Stimulated activated CD4-positive, alpha-beta T cell treated with anti-CD3 and anti-CD28 coated beads, Interleukin-1b, Interleukin-23, amount 100 ng/mL, for 1 hour (primary cell): ENCODE measurements at places on chromosomes 2 and 18.

DNA sequence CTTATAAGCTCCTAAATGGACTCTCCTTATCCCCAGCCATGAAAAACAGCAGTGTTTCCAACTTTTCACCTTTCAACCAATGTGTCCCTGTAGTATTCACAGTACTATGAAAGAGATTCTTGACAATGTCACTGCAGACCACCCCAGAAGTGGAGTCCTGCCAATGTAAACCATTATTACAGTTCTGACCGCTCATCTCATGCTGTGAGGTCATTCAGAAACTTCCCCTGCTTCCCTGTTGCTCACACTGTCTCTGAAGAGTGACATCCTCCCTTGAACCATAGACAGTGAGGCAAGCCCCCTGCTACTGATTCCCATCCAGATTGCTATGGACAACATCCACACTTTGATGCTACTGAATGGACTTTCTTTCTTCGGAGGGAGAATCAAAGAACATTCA lies 1523.7 kb upstream of the ACVR2A start:
- no peak for DNase-seq

DNA sequence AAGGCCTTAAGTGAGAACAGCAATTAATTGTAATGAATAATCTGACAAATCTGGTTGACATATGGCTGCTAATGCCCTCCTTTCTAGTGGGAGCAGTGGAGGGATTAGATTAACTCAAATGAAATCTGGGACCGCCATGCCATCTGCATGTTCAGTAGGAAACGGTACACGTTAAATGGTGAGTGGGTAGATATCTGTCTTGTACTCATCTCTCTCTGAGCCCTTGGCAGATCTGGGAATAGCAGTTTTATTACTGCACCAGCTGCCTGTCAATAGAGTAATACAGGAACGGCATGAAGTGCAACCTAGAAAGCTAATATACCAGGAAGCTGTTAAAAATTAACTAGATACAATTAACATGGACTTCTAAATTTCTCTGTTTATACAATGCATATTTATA lies 258.8 kb downstream of the GPD2 start:
- DNase-seq = no peak

- DNase-seq = no peak
These were observed 63.0 kb downstream of the BCL11A start for GRCh38 chr2:60490441-60490840.

DNA sequence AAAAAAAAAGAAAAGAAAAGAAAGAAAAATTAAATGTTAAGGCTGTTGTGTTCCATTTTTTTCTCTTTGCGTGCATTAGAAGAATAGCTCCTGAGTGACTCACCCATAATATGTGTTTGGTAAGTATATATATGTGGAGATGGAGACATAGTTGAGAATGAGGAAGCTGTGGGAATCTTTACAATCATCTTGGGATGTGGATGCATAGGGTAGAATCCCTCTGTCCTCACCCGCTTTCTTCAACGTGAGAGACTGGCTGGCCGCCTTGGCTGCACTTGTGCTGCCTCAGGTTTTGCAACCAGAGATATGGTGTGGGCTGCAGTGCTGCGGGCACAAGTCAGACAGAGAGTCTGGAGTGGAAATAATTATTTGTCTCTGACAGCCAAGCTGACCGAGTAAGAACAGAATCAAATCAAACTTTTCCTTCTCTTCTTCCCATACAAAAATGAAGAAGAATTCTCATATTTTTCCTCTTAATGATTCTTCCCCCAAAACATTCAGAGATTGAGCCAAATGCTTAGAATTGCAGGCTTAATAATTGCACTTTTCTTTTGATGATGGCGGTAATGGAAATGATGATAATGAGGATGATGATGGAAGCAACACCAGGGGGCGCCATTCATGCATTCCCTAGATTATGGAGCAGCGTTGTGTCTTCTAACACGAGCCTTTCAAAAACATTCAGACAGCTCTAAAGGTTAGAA lies 48.5 kb downstream of the SERPINB7 start:
- peak; percentile 4 for DNase-seq

DNA sequence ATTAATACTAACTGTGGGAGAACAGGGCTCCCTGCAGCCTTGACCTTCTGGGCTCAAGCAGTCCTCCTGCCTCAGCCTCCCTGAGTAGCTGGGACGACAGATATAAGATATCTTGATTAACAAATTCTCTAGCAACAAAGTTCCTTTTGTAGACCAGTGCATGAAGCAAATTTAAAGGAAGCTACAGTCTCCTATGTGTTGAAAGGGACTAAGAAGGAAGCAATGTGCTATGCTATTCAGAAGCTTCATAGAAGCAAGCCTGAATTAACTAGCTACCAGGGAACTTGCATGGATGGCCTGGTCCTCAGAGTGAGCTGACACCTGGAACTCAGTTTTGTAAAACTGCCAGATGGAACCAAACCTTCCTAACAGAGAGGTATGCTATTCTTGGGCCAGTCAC lies 33.2 kb downstream of the RAPH1 start:
- DNase-seq = no peak

DNA sequence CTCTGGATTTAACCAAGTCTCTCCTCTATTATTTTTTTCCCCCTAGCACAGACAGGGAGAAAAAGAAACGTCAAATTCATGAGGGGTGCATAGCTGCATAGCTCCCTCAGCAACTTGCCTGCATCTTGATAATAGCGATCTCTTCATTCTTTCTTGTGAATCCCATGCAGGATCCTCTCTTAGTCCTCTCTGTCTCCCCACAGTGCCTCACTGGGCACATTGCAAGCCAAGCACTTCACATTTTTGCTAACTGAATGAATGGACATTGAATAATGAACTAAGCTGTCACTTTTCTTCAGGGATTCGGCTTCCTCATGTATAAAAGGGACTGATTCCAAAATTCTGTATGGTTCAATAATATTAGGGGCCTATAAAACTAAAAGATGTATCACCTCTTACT lies 2.9 kb upstream of the EPB41L3 start:
- DNase-seq = no peak

- DNase-seq = no peak
These were observed 40.3 kb downstream of the OSBPL6 start for GRCh38 chr2:178234648-178235047.

GRCh38 chr18:14944838-14945237 lies 196.9 kb downstream of the ANKRD30B start:
- DNase-seq = no peak

- DNase-seq = no peak
These were observed 96.9 kb downstream of the SPP2 start for GRCh38 chr2:234147335-234147861.

DNA sequence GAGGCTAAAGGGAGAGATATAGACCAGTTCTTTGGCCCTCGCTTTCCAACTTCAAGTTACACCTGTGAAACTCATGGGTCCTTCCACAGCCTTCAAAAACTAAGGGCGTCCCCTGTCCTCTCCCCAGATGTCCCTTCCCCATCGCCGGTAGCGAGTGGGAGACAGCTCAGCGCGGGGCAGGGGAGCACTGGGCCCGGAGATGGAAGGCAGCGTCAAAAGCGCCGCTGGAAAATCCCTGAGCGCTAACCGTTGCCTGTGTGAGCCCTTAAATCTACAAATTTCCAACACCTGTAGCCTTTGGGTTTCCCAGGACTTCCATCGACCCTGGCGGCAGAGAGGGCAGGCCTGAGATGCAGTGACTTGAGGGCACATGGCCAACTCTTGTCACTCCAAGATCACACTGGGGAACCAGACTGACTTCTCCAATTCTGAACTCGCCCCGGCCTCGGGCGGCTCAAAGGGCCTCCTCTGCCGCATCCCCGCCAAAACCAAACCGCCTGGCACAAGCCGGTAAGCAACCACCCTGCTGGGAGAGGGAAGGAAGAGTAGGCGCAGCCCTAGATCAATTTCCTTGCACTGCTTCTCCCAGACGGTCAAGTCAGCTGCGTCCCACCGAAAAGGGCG lies 879 bp upstream of the EPAS1 start:
- no peak for DNase-seq

- DNase-seq = no peak
These were observed 21.9 kb downstream of the PPP3R1 start for GRCh38 chr2:68230241-68231060.

GRCh38 chr18:59737776-59738300 lies 40.6 kb upstream of the CCBE1 start:
- DNase-seq = no peak

DNA sequence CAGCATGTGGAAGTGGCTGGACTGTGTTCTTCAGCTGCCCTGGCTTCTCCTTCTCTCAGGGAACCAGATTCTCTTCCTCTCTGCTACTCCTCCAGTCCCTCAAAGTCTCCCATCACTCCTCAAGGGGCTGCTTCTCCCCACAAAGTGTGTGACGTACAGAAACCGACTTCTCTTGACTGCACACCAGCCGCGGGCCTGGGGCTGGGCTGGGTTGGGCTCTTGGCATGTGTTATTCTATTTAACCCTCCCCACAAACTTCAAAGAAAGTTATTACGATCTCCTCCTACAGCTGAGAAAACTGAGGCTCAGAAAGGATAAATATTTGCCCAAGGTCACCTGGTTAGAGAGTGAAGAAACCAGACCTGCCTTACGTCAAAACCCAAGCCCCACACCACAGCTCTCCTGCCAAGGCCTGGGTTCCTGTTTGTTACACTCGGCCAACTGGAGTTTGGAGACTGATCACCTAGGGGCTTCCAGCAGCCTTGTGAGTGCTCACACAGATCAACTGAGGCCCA lies 269.0 kb downstream of the TFCP2L1 start:
- DNase-seq = no peak

DNA sequence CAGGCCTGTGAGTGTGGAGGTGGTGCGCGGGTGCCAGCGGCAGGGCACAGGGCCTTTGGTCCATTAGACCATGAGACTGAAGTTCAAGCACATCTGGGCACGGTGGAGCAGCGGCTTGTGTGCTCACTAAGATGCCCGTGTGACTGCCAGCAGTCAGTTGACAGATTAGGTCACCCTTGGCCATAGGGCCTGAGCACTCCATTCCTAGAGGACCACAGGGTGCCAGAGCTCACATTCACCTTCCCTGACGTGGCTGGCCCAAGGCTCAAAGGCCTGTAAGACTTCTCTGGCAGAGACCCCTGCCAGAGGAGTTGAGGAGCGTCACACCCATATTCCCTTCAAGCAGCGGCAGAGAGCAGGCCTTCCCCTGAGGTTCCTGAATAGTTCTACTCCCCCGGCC lies 650 bp downstream of the LHCGR start:
- no peak for DNase-seq

DNA sequence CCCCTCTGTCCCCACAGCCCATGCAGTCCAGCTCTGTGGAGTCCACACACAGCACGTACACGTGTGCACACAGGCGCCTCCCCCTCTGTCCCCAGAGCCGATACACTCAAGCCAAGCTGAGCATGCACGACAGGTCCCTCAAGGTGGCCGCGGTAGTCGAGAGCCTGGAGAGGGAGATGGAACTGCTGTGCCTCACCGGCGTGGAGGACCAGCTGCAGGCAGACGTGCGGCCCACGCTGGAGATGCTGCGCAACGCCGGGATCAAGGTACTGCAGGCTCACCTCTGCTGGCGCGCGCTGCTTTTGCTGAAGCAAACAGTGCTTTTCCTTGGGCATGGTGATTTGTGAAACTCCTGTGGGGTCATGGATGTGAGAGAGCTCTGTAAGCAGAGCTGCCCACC lies 58.5 kb upstream of the NFATC1 start:
- no peak for DNase-seq

DNA sequence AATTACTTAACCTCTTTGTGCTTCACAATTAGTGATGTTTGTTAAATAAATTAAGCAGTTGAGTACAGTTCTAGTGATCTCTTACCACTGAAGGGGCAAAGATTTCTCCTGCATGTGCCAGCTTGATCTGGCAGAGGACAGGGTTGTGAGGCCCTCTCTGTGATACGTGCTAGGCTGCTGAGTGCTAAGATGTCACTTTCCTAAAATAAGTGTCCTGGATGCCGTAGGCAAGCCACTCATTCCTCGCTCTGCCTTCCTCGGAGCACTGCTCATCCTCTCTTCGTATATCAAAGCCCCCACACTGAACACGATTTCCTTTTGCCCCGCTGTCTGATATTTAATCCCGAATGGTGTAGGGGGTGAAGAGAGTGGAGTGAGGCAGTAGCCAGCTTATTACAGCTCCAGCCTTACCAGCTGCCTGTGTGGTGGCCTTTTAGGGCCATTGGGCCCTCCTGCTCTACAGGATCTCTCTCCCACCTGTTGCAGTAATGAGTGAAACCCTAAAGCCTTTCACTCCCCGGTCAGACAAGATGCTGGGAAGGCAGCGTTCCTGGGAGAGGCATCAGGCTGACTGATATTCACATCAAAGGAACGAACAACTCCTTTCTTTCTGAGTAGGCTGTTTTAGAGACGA lies 40.5 kb downstream of the PTPRM start:
- no peak for DNase-seq

DNA sequence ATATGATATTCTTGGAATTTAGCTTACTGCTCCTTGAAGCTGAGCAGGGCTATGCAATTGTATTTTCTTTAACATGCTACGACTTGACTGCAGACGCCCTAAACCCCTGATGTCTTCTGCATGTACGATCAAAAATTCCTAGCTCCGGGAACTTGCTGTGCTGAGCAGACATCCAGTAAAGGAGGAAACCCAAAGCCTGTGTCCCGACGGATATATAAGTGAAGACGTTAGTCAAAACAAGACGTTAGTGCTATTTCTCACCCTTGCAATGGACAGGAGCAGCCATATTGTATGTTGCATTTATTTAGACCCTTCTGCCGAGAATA lies 51.5 kb downstream of the SETBP1 start:
- DNase-seq = no peak

- DNase-seq = no peak
These were observed 18.8 kb downstream of the MAPK4 start for GRCh38 chr18:50578651-50579050.

DNA sequence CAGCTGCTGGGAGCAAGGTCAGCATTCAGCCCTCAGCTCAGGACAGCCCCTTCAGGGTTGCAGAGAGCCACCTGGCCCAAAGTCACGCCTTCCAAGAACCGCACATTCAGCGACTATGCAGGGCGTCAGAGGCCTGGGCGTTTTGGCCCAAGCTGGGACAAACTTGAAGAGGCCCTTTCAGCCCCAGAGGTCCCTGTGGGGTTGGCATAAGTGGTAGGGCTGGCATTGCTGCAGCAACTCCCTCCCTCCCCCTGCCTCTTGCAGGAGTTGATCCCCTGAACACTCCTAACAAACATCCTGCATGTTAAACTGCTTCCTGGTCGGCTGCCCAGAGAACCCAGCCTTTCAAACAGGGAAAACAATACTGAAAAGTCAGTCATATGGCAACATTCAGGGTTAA lies 192.9 kb upstream of the SMAD2 start:
- no peak for DNase-seq

- DNase-seq = no peak
These were observed 249.7 kb downstream of the TPGS2 start for GRCh38 chr18:36578871-36579710.

DNA sequence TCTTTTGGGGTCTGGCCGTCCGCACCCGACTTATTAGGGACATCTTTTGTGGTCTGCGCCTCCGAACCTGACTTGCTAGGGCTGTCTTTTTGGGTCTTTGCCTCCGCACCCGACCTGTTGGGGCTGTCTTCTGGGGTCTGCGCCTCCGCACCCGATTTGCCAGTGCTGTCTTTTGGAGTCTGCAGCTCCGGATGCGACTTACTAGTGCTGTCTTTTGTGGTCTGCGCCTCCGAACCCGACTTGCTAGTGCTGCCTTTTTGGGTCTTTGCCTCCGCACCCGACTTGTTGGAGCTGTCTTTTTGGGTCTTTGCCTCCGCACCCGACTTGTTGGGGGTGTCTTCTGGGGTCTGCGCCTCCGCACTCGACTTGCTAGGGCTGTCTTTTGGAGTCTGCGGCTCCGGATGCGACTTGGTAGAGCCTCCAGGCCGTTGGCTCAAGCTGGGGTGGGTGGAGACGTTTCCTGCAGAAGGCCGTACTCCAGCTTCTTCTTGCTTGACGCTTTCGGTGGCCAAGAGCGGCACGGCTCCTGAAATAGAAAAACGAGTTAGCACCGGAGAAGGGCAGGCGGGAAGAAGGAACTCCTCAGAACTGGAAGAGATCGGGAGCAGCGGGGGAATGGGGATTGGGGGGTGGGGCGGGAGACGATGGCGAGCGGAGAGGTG lies 498 bp downstream of the TGOLN2 start:
- peak; percentile 13 for DNase-seq
